Dermis blood vessel endothelial cell (primary cell): ENCODE measurements at places on chromosomes 7 and 10. TPM values are rescaled to one million over a fixed set of nuclear protein-coding genes. Genes with fewer than 3 reads are reported as not detected.

The TUBAL3 gene
- 0.28 and 0.34 TPM in 2 replicates for total RNA-seq

The CYP2E1 gene
- 0.17 and 0.23 TPM in 2 replicates for total RNA-seq

The TUBB8 gene
- total RNA-seq, result 0.09 TPM in 1 of 2 replicates, not detected in the other

The OR2A7 gene
- 0.05 TPM in 1 of 2 replicates, not detected in the other for total RNA-seq

The AVPI1 gene
- total RNA-seq, result 4.4 and 5.6 TPM in 2 replicates

The NACAD gene
- 0.68 and 1.9 TPM in 2 replicates for total RNA-seq

The LRIT2 gene
- not detected in 2 replicates for total RNA-seq

The RTKN2 gene
- total RNA-seq, result 0.17 and 0.33 TPM in 2 replicates

The GRIFIN gene
- not detected in 2 replicates for total RNA-seq

The TMEM130 gene
- total RNA-seq, result not detected in 2 replicates
